ENCODE measurements at places on chromosomes 5 and 9. TPM values are rescaled to one million over a fixed set of nuclear protein-coding genes. Genes with fewer than 3 reads are reported as not detected.

DNA sequence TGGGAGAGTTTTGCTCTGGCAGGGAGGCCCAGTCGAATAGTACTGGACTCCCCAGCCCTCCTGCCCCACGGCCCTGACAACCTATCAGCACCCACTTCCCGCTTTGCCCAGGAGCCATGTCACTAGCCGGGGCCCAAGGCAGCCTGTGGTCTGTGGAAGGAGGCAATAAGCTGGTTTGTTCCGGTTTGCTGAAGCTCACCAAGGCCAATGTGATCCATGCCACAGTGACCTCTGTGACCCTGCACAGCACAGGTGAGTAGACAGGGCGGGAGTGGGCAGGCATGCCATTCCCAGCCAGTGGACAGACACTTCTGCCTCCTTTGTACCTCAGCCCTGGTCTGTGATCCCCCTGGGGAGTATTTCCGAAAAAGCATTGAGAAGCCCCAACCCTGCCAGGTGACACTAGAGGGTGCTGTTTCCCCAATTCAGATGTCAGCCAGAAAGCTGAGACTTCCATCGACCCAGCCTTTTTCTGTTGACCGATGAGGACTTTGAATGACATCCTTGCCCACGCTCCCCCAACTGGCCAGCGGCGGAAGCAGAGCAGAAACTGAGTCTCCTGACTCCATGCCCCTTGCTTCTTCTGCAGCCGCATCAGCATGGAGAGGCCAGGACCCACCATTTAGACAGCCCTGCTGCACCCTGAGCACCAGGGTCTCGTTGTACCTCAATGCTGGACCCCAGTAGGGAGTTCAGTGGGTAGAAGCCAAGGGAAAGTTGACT is 9.6 kb downstream of the PCYOX1L start:
- peak; percentile 63 for DNase-seq

GRCh38 chr5:154520861-154521453 is 42.9 kb upstream of the HAND1 start:
- DNase-seq: no peak

DNA sequence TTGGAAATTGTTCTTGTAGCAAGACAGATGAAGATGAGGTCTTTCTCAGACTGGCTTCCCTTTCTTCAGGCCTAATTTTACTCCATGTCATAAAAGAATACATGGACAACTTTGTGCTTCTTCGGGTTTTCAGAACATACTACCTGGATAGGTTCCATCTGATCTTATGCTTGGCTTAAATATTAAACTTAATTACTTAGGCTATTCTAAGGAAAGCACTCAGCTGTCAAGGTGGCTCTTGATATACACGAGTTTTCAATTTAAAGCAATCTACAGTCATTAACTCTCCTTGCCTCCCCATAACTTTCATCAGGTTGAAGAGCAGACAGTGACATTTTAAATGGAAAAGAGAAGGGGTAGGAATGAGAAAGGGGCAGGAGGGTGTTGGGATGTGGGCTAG is 9.5 kb upstream of the PPP3R2 start:
- no peak for DNase-seq

- no peak for DNase-seq
Measured at GRCh38 chr9:121984726-121985402, 108.2 kb downstream of the TTLL11 start.

- DNase-seq: no peak
Measured at GRCh38 chr5:1400211-1400855, 44.9 kb downstream of the SLC6A3 start.

DNA sequence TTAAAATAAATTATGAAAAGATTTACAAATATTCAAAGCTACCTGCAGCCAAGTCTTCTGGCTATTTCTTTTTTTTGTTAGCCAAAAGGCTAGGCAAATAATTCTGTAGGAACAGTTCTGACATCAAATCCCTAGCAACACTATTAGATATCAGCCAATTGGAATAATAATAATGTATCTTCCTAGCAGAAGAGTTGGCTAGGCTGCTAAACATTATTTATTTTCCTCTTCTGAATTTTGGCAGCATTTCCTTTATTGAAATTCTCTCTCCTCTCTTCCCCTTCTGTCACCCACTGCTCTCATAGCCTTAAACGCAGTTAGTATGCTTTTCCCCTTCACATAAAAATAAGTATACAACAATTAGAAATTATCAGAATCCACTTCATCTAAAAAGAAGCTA is 42.6 kb downstream of the ZDHHC21 start:
- DNase-seq: no peak

- no peak for DNase-seq
Measured at GRCh38 chr5:40033009-40033408, 608.2 kb upstream of the DAB2 start.

DNA sequence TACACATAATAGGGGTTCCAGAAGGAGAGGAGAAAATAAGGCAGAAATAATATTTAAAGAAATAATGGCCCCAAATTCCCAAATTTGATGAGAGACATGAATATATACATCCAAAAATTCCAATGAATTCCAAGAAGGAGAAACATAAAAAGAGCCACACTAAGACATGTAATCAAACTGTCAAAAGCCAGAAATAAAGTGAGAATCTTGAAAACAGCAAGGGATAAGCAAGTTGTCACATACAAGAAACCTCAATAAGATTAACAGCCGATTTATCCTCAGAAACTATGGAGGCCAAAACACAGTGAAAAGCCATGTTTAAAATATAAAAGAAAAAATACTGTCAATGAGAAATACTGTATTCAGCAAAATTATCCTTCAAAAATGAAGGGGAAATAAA is 14.5 kb downstream of the CATSPER3 start:
- no peak for DNase-seq

- no peak for DNase-seq
Measured at GRCh38 chr5:80865551-80865950, 94.6 kb upstream of the RASGRF2 start.

- DNase-seq: no peak
Measured at GRCh38 chr5:32462618-32463017, 18.1 kb upstream of the ZFR start.

DNA sequence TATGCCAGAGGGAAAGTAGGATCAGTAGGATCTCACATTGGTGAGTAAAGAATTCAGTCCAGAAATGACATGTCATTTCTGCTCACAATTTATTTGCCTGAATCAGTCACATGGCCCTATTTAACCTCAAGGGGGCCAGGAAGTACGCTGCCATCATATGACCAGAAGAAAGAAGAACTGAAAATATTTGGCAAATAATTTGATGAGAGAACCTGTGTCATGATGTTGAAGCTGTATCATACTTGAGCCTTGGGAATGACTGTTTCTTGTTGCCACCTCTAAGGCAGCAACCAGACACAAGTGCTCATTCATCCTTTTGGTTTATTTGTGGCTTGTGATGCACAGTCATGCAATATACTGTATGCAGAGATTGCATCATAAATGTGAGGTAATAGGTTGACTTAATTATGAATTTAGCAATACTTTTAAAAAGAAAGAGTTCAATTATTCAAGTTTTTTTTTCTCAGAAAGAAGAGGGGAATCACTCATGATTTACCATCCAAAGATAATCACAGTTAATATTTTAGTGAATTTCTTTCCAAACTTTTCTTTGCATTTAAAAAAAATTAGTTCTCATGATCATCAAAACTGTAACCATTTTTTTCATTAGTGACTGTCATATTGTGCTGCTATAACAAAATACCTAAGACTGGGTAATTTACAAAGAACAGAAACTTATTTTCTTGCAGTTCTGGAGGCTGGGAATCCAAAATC is 8.2 kb upstream of the ZFYVE16 start:
- peak; percentile 64 for DNase-seq

- no peak for DNase-seq
Measured at GRCh38 chr5:407051-407450, 35.9 kb upstream of the EXOC3 start.

DNA sequence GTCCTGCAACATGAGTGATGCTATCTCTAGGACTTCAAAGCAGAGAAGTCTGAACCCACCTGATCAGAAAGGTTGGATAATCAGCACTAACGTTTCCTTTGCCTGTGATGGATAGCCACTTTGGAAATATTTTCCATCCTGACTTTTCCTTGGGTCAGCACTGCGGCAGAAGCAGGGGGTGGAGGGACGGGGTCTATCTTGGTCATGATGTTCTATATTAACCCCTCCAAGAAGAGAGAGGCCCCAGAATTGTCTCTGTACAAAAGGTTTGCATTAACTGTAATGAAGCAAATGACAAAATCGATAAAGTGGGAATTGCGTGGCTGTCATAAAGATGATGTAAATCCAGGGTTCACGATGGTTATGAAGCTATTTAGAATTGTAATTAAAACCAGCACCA is 279.8 kb upstream of the PANK3 start:
- no peak for DNase-seq

DNA sequence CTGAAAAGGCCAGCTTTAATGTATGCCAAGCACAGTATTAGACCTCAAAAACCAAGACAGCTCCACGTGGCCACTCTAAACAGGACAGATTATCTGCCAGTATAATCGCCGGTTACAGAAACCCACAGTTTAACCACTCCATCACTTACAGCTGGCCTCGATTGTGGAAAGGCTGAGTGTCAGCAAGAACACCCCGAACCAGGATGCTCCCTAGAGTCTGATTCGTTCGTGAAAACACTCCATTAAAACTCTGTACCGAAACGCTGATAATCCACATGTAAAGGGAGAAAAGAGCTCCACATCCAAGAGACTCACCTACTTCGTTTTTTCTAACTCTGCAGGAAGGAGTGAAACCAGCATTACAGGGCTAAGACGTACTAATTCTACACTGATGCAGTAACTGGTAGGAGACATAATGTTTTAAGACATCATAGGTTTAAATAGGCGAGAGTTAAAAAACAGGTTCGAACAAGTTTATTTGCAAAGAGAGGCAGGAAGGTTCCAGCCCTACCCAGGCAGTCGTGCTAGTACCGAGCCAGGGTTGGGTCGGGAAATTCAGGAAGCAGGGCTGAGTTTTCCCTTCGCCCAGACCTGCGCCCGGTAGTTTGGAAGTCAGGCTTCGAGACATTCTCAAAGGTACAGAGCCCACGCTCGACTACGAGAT is 949 bp downstream of the SERINC5 start:
- DNase-seq: no peak

GRCh38 chr5:151970885-151971284 is 46.2 kb upstream of the GLRA1 start:
- no peak for DNase-seq

- no peak for DNase-seq
Measured at GRCh38 chr9:89448381-89448780, 49.5 kb downstream of the SEMA4D start.

- peak; percentile 89 for DNase-seq
Measured at GRCh38 chr5:90474235-90475107, at the start of the genes MBLAC2 and POLR3G. Gene MBLAC2 (minus strand): TSS chr5:90474771. CDS start chr5:90474292, 479 bp downstream. Gene POLR3G (plus strand): TSS chr5:90474864. CDS start chr5:90485568, 10,704 bp downstream.

DNA sequence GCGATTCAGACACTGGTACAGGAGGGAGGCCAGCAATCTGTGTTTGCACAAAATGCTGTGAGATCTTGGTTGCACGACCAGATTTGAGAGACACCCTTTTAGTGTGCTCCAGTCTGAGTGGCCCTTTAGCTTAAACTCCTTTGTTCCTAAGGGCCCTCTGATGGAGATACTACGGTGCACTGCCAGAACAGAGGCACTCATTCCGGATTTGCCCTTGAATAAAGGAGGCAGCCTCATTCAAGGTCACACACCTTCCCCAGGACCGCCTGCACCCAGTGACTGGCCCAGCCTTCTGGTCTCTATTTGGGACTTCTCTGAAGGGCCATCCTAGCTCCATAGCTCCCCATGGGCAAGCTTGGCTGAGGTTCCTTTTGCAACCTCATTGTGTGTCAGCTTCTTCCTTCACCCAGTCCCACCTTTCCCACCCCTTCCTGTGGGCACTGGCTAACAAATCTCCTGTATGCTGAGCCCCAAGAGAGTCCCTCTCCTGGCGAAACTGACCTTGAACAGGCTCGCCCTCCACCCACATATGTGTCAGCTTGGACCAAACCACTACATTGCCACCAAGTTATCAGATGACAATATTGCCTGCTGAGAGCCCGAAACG is 191.7 kb downstream of the GABBR2 start:
- DNase-seq: no peak

DNA sequence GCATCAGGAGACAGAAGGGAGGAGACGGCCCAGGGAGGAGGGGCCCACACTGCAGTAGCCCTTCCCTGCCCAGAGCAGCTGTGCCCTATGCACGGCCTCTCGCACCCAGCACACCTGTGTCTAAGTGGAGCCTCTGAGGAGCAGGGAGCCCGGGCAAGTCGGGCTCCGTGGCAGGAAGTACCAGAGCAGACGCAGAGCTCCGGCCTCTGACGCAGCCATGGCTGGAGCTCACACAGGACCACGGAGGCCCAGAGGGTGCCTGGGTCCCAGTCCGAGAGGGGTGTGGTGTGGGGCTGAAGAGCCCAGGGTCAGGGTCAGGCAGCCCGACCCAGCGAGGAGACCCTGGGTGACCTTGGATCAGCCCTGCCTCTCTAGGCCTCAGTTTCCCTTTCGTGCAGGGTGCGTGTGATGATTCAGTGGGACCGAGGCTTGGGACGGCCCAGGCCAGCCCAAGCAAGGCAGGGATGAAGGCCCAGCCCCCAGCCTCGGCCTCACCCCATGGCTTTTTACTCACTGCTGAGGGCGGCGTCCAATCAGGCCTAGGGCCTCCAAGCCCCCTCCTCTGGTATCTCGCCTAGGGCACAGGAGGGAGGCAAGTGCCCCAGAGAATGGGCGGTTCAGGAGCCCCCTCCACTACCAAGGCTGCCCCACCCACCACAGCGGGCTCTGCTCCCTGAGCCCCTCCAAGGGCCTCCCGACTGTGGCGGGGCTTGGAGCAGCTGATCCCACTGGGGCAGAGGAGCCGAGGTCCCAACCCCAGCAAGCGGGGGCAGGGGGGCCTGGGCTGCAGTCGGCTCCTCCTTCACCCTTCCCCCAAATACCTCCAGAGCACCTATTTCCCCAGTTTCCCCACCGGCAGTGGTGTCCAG is 4.3 kb upstream of the AGPAT2 start:
- DNase-seq: no peak

DNA sequence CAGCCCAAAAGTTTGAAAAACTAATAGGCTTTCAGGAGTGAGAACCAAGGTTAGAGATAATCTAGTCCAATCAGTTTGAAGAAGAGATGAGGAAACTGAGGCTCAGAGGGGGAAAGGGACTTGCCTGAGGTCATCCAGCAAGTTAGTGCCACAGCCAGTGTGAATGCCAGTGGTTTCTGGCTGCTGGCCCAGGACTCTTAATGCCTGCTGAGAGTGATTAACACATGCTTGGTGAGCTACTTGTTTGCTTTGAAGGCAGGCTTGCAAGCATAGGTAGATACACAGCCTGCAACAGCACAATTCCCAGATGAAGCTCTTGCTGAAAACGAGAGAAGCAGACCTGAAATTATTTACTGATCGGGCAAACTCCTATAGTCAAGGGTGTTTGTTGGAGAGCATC is 591.6 kb upstream of the SGCD start:
- no peak for DNase-seq

FBXW11 gene
- 56.3 TPM for total RNA-seq

EFNA5 gene
- 8.6 TPM for total RNA-seq

FAM153A gene
- 0.02 TPM for total RNA-seq

UCK1 gene
- 20.3 TPM for total RNA-seq
